Upper lobe of left lung (tissue), 6 donors: ENCODE measurements at places on chromosomes 11 and 22.

- peaks cover 5% of the 10 kb centered on the region for H3K4me1 ChIP-seq
- H3K27me3 ChIP-seq = peaks cover 15% of the 10 kb centered on the region
- no peak for DNase-seq
- no peaks in the 10 kb centered on the region for H3K36me3 ChIP-seq
- H3K4me3 ChIP-seq = peak within 1 kb of the TSS; percentile 64
Observed at GRCh38 chr11:30586251-30587144, at the start of gene MPPED2. MPPED2 (minus strand) TSS chr11:30586353; CDS start chr11:30580373, 5,980 bp downstream.

- H3K27me3 ChIP-seq = no peaks in the 10 kb centered on the region
- H3K27ac ChIP-seq = no peak overlapping the region
- no peak for DNase-seq
- no peak overlapping the region for H3K4me3 ChIP-seq
- H3K4me1 ChIP-seq = no peaks in the 10 kb centered on the region
Observed at GRCh38 chr22:21991304-21991596, 8.7 kb upstream of the TOP3B start.

DNA sequence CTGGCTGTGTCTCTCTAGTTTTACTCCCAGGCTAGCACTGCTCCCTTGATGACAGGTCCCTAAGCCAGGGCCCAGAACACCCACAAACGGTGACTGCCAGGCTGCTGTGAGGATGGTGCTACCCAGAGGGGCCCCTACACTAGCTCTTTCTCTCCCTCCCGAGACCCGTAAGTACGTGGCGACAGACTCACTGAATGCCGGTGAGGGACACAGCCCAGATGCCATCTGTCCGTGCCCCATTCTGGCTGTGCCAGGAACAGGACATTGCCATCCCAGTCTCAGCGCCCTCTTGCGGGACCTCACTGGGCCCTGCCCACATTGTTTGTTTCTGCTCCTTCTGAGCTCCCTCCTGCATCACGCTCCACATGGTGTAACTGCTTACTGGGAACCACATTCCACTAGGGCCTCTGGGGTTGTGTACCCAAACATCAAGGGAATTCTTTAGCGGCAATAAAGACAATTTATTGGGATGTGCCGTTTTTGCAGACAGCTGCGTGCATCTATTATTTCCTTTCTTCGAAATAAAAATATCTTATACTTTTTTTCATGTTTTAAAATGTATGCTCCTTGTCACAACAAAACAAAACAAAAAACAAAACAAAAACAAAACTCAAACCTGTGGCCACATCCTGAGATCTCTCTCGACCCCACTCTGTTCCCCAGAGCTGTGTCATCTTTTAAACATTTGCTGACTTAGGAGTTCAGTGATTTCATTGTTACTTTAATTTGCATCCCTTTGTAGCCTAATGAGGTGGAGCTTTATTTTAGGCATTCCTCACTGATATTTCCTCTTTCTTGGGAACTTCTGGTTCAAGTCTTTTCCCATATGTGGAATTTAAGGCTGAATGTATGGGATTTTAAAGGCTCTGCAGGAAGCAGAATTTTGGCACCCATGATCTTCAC lies 4.4 kb upstream of the TPCN2 start:
- no peak overlapping the region for H3K4me3 ChIP-seq
- no peaks in the 10 kb centered on the region for H3K27me3 ChIP-seq
- H3K4me1 ChIP-seq = peaks cover 8% of the 10 kb centered on the region
- no peak overlapping the region for H3K27ac ChIP-seq
- no peaks in the 10 kb centered on the region for H3K36me3 ChIP-seq

GRCh38 chr11:87230995-87231394 lies 193.3 kb downstream of the TMEM135 start:
- H3K36me3 ChIP-seq = no peaks in the 10 kb centered on the region
- no peak overlapping the region for H3K4me3 ChIP-seq
- H3K27me3 ChIP-seq = no peaks in the 10 kb centered on the region
- no peak for DNase-seq

DNA sequence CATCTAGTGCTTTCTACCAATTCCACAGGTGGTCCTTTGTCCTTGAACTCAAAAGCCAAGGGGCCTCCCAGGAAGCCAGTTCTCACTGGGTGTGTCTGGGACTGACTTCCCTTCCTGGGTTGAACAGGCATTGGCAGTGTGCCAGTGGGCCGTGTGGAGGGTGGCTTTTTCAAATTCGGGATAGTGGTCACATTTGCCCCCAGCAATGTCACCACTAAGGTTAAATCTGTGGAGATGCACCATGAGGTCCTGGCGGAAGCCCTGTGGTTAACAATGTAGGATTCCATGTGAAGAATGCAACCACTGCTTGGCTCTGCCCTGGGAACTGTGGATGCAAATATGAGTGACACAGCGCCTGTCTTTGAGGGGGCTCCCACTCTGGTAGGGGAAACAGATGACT lies 53.2 kb upstream of the MTNR1B start:
- H3K27ac ChIP-seq = no peak overlapping the region
- no peak overlapping the region for H3K4me3 ChIP-seq
- DNase-seq = no peak
- no peaks in the 10 kb centered on the region for H3K36me3 ChIP-seq
- no peaks in the 10 kb centered on the region for H3K4me1 ChIP-seq

- no peaks in the 10 kb centered on the region for H3K27me3 ChIP-seq
- no peak overlapping the region for H3K27ac ChIP-seq
- no peaks in the 10 kb centered on the region for H3K36me3 ChIP-seq
- peaks cover 3% of the 10 kb centered on the region for H3K4me1 ChIP-seq
- no peak overlapping the region for H3K4me3 ChIP-seq
- no peak for DNase-seq
Observed at GRCh38 chr11:35540526-35540925, 15.1 kb upstream of the PAMR1 start.

- H3K27ac ChIP-seq = peak overlapping the region; percentile 55
- H3K4me1 ChIP-seq = peaks cover 34% of the 10 kb centered on the region
- no peaks in the 10 kb centered on the region for H3K36me3 ChIP-seq
- H3K27me3 ChIP-seq = no peaks in the 10 kb centered on the region
- peak; percentile 55 for DNase-seq
Observed at GRCh38 chr11:12177739-12178338, 67.4 kb downstream of the MICAL2 start.

DNA sequence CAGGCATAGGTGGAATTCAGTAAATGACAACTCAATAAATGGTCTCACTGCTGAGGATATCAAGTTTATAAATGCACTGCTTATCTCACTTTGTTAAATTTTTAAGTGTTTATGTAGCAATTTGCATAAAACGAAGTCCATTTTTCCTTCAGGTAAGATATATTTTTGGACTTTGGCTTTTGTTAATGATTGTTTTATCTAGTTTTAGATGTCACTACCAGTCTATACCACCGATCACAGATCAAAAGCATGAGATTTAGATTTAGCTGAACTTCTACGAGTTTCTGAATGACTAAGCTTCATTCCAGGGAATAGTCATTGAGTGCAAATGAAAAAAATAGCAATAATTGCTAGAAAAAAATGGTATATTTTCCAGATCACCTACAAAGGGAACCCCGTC lies 12.8 kb upstream of the SLC5A12 start:
- H3K4me1 ChIP-seq = no peaks in the 10 kb centered on the region
- DNase-seq = no peak
- H3K4me3 ChIP-seq = no peak overlapping the region
- no peaks in the 10 kb centered on the region for H3K27me3 ChIP-seq
- H3K27ac ChIP-seq = no peak overlapping the region
